Suprapubic skin (tissue), 4 donors: ENCODE measurements at places on chromosomes 1 and 21. TPM values are rescaled to one million over a fixed set of nuclear protein-coding genes. Genes with fewer than 3 reads are reported as not detected.

The UBL4B gene
- total RNA-seq, result not detected

The PSRC1 gene
- total RNA-seq, result 3.3 TPM

The METTL13 gene
- total RNA-seq, result 20.2 TPM

The ADORA1 gene
- 5.9 TPM for total RNA-seq

The LIPI gene
- total RNA-seq, result not detected

The SFN gene
- total RNA-seq, result 676 TPM

The CSTB gene
- total RNA-seq, result 25.4 TPM

The FCRL1 gene
- not detected for total RNA-seq

The CD1B gene
- not detected for total RNA-seq

The TMOD4 gene
- total RNA-seq, result not detected

The TAL1 gene
- 1.4 TPM for total RNA-seq

DNA sequence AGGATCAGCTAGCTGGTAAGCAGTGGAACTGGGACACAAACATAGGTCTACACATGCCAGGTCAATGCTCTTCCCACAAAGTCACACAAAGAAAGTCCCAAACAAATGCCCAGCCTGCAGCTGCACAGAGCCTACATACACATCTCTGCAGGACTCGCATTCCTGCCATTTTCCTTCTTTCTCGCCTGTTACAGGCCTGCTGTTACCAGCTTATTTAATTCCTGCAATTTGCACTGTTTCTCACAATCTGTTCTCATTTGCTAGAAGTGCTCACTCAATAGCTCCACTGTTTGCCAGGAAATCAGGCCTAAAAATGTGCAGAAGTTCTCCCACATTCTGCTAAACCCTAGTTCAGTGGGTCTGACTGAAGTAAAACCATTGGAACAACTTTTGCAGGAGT, 362.6 kb upstream of the C1orf87 start:
- H3K4me3 ChIP-seq, result no peak overlapping the region
- H3K4me1 ChIP-seq, result peaks cover 13% of the 10 kb centered on the region
- H3K27ac ChIP-seq, result no peak overlapping the region
- H3K27me3 ChIP-seq, result no peaks in the 10 kb centered on the region
- H3K36me3 ChIP-seq, result no peaks in the 10 kb centered on the region

- H3K4me1 ChIP-seq, result peaks cover 26% of the 10 kb centered on the region
- peaks cover 56% of the 10 kb centered on the region for H3K36me3 ChIP-seq
- H3K27ac ChIP-seq, result no peak overlapping the region
Observed at GRCh38 chr1:114712977-114713376, 3.6 kb downstream of the NRAS start.

DNA sequence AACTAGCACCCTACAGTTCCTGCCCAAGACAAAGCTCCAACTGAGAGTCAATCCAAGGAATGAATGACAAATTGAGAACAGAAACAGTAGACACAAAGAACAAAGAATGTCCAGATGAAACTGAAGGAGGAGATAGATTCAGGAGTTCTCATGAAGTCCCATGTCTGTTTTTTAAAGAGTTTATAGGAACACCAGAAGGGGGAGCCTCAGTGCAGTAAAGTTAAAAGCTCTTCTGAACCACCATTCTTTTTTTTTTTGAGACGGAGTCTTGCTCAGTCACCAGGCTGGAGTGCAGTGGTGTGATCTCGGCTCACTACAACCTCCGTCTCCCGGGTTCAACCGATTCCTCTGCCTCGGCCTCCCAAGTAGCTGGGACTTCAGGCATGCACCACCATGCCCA, 323.6 kb downstream of the MRPL39 start:
- H3K27ac ChIP-seq, result no peak overlapping the region
- no peak for DNase-seq
- no peaks in the 10 kb centered on the region for H3K36me3 ChIP-seq
- no peaks in the 10 kb centered on the region for H3K4me1 ChIP-seq
- H3K27me3 ChIP-seq, result no peaks in the 10 kb centered on the region
- no peak overlapping the region for H3K4me3 ChIP-seq

GRCh38 chr1:34597877-34598514, 156.9 kb upstream of the GJB5 start:
- H3K4me3 ChIP-seq, result no peak overlapping the region
- H3K4me1 ChIP-seq, result no peaks in the 10 kb centered on the region
- DNase-seq, result no peak

DNA sequence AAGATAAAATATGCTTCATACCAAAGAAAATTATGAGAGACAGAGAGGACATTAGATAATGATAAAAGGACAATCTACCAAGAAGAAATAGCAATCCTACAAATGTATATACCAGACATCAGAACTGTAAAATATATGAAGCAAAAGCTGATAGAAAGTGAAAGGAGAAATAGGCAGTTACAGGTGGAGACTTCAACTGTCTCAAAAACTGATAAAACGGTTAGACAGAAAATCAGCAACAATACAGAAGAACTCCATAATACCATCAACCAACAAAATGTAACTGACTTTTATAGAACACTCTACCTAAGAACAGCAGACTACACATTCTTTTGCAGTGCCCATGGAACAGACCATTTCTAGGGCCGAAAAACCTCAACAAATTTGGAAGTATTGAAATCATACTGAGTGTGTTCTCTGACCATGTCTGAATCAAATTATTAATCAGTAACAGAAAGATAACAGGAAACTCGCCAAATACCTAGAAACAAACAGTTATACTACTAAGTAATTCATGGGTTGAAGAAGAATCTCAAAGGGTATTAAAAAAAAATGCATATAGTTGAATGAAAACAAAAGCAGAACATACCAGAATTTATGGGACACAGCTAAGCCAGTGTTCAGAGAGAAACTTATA, 132.1 kb downstream of the RPS6KC1 start:
- DNase-seq, result no peak
- H3K27me3 ChIP-seq, result no peaks in the 10 kb centered on the region
- no peak overlapping the region for H3K27ac ChIP-seq
- H3K4me1 ChIP-seq, result no peaks in the 10 kb centered on the region

- no peaks in the 10 kb centered on the region for H3K27me3 ChIP-seq
- no peak for DNase-seq
- no peak overlapping the region for H3K4me3 ChIP-seq
Observed at GRCh38 chr1:59436637-59437036, 139.7 kb downstream of the FGGY start.

GRCh38 chr1:7680207-7680954, 90.7 kb upstream of the VAMP3 start:
- peaks cover 16% of the 10 kb centered on the region for H3K4me1 ChIP-seq
- no peaks in the 10 kb centered on the region for H3K36me3 ChIP-seq
- no peak for DNase-seq

DNA sequence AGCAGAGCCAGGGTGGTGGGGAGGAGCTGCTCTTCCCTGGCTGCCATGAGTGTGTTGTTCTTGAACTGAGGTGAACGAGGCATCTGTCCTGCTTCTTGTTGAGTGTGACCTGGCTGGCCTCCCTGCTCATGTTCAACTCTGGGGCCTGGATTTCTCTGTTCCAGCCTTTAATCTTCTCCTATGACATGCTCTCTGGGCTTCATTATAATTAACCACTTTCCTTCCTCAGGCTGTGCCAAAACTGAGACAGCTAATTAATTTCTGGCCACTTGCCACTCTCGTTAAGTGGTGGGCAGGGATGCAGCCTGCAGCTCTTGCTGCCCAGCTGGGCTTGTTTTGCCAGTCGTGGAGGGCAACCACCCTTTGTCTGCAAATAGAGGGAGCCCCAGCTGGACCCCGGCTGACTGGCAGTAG, 23.3 kb downstream of the OPRD1 start:
- no peak overlapping the region for H3K27ac ChIP-seq
- no peak for DNase-seq
- no peaks in the 10 kb centered on the region for H3K36me3 ChIP-seq
- H3K27me3 ChIP-seq, result peaks cover 8% of the 10 kb centered on the region

DNA sequence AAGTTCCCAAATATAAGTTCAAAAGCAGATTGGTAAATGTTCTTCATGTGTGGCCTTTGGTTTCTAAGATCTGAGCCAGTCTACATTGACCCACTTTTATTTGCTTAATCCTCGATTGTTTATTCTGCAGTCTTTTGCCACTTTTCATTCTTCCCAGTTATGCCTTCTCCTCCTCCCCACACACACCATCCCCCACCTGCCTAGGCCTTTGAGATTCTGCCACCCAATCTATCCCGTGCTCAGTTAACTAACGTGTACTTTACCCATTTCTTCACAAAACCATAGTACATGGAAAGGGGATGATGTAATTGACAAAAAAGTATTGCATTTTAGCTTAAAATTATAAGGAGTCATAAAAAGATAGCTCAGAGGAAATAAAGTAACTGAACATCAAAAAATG, 3.7 kb downstream of the CFH start:
- no peak for DNase-seq
- H3K27me3 ChIP-seq, result no peaks in the 10 kb centered on the region
- H3K27ac ChIP-seq, result no peak overlapping the region
- no peaks in the 10 kb centered on the region for H3K36me3 ChIP-seq
- peak overlapping the region; percentile 29 for H3K4me3 ChIP-seq

GRCh38 chr1:39653546-39654031, 14.1 kb upstream of the HEYL start:
- no peaks in the 10 kb centered on the region for H3K36me3 ChIP-seq
- H3K4me3 ChIP-seq, result no peak overlapping the region
- peaks cover 9% of the 10 kb centered on the region for H3K4me1 ChIP-seq
- H3K27me3 ChIP-seq, result no peaks in the 10 kb centered on the region
- DNase-seq, result peak; percentile 86

DNA sequence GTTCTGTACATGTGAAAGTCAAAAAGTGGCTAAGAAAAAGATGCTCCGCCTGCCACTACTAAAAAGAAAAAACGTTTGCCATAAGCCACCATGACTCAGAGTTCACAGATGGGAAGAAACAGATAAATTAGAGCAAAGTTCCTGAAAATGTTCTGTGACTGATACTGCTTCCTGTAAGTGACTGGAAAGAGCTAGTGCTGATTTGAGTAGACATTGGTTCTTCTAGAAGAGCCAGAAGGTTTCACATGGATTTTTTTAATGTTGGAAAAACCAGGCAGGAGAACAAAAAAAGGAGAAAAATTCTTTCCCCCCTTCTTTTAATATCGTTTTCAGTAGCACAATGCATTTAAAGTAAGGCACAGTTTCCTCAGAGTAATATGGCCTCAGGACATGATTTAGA, 221.4 kb downstream of the HLX start:
- DNase-seq, result no peak
- H3K27ac ChIP-seq, result peak overlapping the region; percentile 32
- H3K27me3 ChIP-seq, result no peaks in the 10 kb centered on the region
- peaks cover 5% of the 10 kb centered on the region for H3K4me1 ChIP-seq
- no peaks in the 10 kb centered on the region for H3K36me3 ChIP-seq
- H3K4me3 ChIP-seq, result no peak overlapping the region

DNA sequence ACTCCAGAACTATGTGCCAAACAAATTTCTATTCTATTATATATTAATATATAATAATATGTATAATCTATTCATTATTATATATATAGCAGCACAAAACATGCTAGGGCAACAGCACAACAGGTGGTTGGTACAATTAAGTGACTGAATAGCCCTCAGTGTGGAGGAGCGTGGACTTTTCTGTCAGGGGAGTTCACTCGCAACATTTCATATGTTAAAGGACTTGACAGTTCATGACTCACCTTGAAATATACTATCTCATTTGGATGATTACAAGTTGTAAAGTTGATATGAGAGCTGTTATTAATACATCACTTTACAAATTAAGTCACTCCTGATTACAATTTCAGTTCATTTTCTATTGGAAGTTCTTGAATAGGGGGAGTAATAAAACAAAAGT, 178.4 kb downstream of the LHX8 start:
- H3K27ac ChIP-seq, result no peak overlapping the region
- H3K27me3 ChIP-seq, result no peaks in the 10 kb centered on the region
- H3K4me3 ChIP-seq, result no peak overlapping the region
- DNase-seq, result no peak

DNA sequence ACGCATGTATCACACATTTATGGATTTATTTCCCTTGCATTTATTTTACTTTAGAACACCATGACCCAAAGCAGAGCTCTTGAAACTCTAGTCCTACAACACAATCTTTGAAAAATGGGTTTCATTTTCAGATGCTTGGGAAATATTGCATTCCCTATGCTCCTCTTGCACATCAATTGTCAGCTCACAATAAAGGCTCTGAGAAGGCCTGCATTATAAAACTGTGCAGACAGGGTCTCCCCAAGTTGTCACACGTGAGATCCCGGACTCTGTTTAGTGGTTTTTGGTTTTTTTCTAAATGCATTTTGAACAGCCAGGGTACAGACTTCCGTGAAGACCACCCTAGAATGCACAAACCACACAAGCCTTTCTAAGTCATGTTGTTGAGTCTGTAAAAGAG, 9.9 kb upstream of the B3GALT5 start:
- H3K27ac ChIP-seq, result no peak overlapping the region
- DNase-seq, result no peak
- no peaks in the 10 kb centered on the region for H3K4me1 ChIP-seq
- H3K36me3 ChIP-seq, result no peaks in the 10 kb centered on the region
- H3K4me3 ChIP-seq, result no peak overlapping the region

DNA sequence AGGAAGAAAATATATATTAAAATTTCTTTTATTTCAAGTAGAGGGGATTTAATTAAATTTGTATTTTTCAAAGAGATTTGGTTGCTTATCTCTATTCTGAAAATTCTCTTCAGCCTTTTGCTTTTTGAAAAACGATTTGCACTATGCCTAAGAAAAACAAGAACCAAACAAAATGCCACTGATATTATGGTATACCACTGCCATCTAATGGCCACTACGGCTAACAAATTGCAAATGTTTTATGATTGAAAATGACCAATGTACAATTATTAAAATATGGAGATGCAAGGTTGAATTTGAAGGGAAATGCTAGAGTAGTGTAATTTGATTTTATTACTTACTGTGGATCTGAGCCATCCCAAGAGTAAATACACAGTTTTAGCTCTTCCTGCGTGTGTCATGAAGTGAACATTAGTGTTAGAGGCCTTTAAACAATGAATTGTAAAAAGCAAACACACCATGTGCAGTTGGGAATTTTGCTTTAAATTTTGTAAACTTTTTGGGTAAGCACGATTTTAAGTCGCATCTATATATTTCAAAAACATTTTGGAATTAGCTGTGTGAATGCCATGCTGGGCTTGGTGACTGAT, 137.4 kb upstream of the USP25 start:
- no peaks in the 10 kb centered on the region for H3K4me1 ChIP-seq
- H3K4me3 ChIP-seq, result no peak overlapping the region
- no peak for DNase-seq
- no peak overlapping the region for H3K27ac ChIP-seq
- no peaks in the 10 kb centered on the region for H3K27me3 ChIP-seq

DNA sequence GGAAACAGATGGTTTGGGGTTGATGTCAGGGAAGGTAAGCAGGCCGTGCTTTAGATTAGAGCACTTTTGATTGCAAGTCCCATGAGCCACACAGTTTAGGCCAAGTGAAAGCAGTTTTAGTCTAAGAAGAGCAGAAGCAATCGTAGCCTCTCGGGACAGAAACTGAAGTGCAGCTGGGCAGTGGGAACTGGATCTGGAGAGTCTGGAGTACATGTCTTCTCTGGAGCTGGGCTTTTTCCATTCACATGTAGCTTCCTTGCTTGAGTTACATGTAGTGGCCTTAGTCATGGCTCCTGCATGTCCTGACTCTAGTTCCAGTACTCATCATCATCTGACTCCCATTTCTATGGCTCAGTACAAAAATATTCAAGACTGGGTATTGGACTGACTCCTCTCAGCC, 16.7 kb downstream of the CAMTA1 start:
- H3K27me3 ChIP-seq, result no peaks in the 10 kb centered on the region
- no peak for DNase-seq
- peaks cover 12% of the 10 kb centered on the region for H3K4me1 ChIP-seq
- H3K27ac ChIP-seq, result no peak overlapping the region
- no peaks in the 10 kb centered on the region for H3K36me3 ChIP-seq
- no peak overlapping the region for H3K4me3 ChIP-seq

GRCh38 chr1:98949621-98950020, 55.0 kb downstream of the PLPPR5 start:
- no peak for DNase-seq
- H3K27ac ChIP-seq, result no peak overlapping the region
- no peaks in the 10 kb centered on the region for H3K27me3 ChIP-seq
- no peaks in the 10 kb centered on the region for H3K4me1 ChIP-seq
